Nephron progenitor cell (in vitro differentiated cells): ENCODE measurements at places on chromosomes 6 and 20.

DNA sequence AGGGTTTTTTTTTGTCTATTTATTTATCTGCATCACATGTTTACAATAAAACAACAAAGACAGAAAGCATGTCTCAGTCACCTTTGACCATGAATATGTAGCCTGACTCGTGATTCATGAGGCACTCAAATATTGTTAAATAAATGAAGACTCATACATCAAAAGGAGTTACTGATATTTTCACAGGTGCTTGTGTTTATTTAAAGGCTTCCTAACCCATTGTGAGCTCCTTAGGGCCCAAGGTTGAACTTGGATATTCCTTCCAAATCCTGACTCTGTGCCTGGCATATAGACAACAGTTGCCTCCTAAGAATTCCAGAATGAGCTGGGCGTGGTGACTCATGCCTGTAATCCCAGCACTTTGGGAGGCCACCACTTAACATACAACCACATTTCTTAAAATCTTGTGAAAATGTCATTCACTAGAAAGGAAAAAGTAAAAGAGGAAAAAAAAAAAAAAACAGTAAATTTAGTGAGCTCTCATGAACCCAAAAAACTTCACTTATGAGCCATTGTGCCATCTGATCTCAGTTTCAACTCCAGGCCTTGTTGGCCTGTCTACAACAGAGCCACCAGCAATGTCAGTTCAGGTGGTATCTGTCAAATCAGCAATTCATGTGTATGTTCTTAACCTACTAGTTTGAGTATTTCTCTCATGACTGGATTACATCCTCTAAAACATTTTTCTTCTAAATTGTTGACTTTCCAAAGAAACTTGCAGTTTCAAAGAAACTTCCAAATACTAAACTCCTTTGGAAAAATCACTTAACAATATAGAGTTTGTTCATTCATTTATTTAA is 162.7 kb upstream of the MARCKS start:
- DNase-seq = no peak
- no peaks in the 10 kb centered on the region for H3K27me3 ChIP-seq
- no peak overlapping the region for H3K27ac ChIP-seq
- H3K4me3 ChIP-seq = no peak overlapping the region
- no peaks in the 10 kb centered on the region for H3K36me3 ChIP-seq

DNA sequence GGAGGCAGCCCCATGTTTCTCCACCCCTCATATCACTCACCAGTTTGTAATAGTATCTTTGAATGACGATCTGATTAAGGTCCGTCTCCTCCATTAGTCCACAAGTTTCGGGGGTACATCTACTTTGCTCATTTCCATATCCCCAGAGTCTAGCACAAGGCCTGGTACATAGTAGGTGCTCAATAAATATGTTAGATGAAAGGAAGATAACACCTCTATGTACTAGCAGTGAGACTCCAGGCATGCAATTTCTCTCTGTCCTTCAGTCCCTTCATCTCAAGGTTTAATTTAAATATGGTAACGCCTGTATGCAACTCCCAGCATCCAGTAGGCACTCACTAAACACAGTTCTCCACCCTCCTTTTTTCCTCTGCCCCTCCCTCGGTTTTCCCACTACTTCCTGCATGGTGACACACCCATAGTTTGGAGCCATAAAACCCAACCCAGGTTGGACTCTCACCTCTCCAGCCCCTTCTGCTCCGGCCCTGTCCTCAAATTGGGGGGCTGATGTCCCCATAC is 461 bp upstream of the HNF4A start:
- H3K27me3 ChIP-seq = no peaks in the 10 kb centered on the region
- peaks cover 8% of the 10 kb centered on the region for H3K4me1 ChIP-seq
- H3K27ac ChIP-seq = no peak overlapping the region
- no peaks in the 10 kb centered on the region for H3K36me3 ChIP-seq

- H3K36me3 ChIP-seq = no peaks in the 10 kb centered on the region
- no peak overlapping the region for H3K4me3 ChIP-seq
- peaks cover 52% of the 10 kb centered on the region for H3K4me1 ChIP-seq
- DNase-seq = no peak
- H3K27me3 ChIP-seq = no peaks in the 10 kb centered on the region
Measured at GRCh38 chr6:109321752-109322151, 60.5 kb downstream of the CD164 start.

DNA sequence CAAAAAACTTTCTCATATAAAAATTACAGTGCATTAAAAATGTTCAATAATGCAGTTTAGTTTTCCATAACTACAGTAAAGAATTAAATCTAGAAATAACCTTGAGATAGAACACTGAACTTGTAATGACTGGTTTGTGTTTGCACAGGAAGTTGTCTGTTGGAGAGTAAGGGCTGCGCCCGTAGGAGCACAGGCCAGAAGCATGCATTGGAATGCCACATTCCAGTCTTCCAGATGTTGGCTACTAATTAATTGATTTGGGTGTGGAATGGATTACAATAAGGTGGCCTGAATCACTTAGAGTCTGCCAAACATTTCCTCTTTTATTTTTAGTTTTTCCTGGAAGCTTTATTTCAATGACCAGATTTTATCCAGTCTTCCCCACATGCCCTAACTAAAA is 582.6 kb upstream of the MMS22L start:
- no peak overlapping the region for H3K4me3 ChIP-seq
- no peaks in the 10 kb centered on the region for H3K36me3 ChIP-seq
- no peak for DNase-seq
- H3K4me1 ChIP-seq = no peaks in the 10 kb centered on the region
- H3K27ac ChIP-seq = no peak overlapping the region
- no peaks in the 10 kb centered on the region for H3K27me3 ChIP-seq

DNA sequence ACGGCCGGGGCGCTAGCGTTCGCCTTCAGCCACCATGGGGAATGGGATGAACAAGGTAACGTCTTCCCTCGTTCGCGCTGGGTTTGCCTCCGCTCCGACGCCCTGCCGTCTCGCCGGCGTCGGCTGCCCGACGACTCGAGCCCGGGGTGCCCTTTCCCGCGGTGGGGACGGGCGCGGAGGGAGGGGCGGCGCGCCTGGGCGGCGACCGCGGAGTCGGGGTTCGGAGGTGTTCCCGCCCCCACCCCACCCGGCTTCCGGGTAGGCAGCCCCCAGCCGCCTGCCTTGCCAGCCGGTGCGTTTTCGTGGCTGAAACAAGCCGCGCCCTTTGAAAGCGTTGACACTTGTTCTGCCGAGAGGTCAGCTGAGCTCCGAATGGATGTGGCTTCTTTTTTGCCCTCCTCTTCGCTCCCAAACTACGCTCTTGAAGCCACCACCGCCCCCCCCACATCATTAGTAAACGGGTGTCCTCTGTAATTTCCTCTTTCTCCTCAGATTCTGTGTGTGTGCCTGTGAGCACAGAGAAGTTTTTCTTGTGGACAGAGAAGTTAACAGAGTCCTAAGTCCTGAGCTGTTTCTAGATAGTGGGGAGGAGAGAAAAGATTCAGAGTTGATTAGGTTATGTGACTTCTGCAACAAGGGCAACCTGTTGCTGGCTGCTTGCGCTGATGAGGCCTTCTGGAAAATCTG is 362 bp downstream of the DUSP22 start:
- DNase-seq = peak; percentile 58
- H3K27me3 ChIP-seq = peaks cover 19% of the 10 kb centered on the region
- peak overlapping the region; percentile 94 for H3K4me3 ChIP-seq
